ENCODE measurements at places on chromosomes 12 and 14.
A peak's percentile ranks its signal among the peaks of the same experiment; 100 is the strongest.

GRCh38 chr12:49633703-49634345 is 10.5 kb downstream of the PRPF40B start:
- no peak for DNase-seq

DNA sequence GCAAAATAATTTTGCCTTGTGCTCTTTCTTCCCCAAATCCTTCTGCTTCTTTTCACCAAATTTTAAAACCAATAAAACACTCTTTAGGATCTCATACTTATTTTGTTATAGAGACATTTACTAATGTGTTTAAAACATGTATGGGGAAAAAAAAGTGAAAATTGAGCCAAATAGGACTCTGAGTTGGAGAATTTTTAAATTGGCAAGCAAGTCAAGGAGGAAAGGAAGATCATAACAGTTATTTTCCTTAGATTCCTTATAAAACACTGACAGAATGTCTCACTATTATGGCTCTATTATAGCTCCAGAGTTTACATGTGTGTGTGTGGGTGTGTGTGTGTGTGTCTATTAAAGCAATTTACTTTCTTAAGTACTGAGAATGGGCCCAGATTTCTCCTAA is 220.5 kb downstream of the SLC6A15 start:
- DNase-seq: no peak

GRCh38 chr12:52818388-52818787 is 4.5 kb upstream of the KRT4 start:
- DNase-seq: no peak

- DNase-seq: no peak
Measured at GRCh38 chr12:52515319-52515646, 4.9 kb downstream of the KRT5 start.

DNA sequence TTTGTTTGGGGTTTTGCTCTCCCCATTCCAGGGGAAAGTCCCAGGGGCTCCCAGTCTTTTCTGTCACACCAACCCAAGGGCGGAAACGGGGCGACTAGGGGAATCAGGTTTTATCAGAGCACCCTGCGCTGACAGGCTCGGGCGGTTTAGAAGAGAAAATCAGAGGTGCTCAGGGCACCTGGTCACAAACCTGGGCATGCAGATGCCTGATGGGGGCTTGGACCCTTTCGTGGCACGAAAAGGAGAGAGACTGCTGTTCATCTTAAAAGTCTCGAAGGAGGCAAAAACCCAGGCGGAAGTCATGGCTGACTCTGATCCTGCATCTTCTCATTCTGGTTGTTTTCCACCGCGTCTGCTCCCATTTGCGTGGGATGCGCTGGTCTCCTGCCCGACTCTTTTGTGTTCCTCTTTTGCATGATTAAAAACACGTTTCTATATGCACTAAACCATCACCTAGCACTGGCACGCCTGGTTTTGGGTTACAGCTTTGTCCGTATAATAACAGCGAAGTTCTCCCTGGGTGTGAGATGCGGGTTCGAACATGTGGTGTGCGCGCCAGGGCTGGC is 13.2 kb downstream of the OTX2 start:
- DNase-seq: no peak

- no peak for DNase-seq
Measured at GRCh38 chr12:16524378-16524777, 81.6 kb downstream of the LMO3 start.

GRCh38 chr12:70577283-70577634 is 60.0 kb downstream of the PTPRB start:
- DNase-seq: no peak

- peak; percentile 85 for DNase-seq
Measured at GRCh38 chr14:89701211-89702043, 253.1 kb downstream of the EFCAB11 start.

Measured in liver (tissue), 10 donors.